ENCODE measurements at places on chromosomes 5 and 9.

DNA sequence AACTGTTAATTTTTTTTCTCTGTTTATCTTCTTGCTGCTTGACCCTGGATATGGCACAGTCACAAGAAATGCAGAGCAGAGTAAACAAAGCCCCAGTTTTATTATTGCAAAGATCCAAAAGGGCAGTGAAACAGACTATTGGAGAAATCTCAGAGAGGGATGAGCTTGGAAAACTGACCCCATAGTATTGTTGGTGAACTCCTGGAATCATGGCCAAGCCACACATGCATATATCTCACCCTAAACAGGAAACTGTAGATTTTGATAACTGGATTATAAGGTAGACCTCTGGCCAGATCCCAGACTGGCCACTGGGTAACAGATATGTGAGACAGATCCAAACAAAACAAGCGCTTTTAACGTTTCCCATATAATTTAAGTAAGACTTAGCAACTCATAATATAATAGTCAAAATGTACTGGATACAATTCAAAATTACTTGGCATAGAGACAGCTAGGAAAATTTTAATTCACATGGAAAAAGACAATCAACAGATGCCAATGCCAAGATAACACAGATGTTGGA, 263.5 kb upstream of the SEMA6A start:
- no peak for DNase-seq

GRCh38 chr5:79236362-79236969, 535 bp downstream of the JMY start:
- no peak for DNase-seq

DNA sequence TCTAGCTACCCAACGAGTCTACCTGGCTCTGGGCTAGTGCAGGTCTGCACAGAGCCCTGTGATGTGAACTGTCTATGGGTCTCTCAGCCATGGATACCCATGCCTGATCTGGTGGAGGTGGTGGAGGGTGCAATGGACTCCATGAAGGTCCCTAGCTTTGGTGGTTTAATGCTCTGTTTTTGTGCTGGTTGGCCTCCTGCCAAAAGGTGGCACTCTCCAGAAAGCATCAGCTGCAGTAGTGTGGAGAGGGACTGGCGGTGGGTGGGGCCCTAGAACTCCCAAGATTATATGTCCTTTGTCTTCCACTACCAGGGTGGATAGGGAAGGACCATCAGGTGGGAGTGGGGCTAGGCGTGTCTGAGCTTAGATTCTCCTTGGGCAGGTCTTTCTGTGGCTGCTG, 290.1 kb downstream of the AGTPBP1 start:
- DNase-seq = no peak

- DNase-seq = no peak
These were observed 152.6 kb upstream of the MSX2 start for GRCh38 chr5:174571662-174572397.

DNA sequence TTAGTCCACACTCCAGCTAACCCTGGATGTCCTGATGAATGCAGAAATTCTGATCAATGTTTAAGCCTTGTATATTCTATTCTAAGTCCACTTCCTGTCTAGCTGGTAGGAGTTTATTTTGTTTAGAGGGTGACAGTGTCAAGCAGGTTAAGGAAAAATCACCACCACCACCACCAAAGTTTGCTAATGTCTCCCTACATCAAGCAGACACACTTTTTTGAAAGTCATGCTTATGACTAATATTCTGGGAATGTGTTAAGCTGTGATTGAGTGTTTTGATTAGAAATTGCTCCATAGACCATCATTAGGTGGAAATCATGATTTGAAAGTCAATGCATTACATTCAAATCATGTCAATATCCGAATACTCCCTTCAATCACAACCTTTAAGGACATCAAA, 1530.1 kb downstream of the MAT2B start:
- DNase-seq = no peak

DNA sequence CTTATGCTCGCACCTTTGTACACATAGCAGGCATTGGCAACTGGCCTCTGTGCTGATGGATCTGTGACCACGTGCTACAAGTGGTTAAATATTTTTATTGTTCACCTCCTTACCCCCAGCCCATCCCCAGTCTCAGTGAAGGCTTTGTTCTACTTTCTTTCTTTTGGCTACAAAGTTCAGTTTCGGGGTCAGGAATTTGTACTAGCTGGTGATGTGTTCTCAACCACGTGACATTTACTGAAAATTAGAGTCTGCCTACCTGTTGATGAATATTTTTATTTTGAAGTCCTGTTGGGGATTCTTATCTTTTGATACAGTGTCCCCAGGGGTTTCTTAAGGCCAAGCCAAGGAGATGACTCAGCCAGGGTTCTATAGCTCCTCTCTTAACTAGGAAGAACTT, 47.8 kb downstream of the C9orf57 start:
- DNase-seq = no peak

DNA sequence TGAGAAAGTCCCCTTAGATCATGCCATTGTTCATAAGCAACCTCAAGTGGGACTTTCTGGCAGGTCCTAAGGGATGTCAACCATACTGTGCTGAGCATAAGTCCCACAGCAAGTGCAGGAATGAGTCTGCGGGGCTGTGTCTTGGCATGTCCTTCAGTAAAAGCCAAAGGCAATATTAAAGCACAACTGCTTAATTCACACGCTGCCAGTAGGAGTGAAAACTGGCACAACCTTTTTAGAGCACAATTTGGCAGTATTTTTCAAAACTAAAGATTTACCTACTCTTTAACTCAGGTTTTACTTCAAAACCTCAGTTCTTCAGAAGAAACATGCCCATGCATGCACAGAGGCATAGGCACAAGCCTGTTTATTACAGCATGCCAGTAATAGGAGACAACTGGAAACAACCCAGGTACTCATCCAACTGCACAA, 24.4 kb upstream of the SMAD5 start:
- no peak for DNase-seq

- no peak for DNase-seq
These were observed 268.6 kb downstream of the NR3C1 start for GRCh38 chr5:143134900-143135299.

DNA sequence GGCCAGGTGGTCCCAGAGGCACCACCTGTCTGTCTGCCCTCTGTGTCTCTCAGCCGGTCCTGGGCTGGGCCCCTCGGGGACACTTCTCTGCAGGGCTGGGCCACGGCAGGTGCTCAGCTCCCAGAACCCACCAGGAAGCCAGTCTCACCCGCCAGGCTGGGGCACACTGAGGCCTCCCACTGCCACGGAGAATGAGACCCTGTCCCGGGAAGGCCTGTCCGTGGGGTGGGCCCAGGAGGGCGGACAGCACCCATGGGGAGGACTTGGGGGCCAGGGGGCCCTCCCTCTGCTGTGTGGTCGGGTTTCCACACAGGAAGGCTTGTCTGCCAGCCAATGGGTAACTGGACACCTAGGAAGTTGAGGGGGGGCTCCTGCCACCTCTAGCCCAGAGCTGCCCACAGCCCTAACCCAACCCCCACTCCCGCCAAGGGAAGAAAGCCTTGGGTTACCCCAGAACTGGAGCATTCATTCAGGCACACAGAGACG, 4.1 kb upstream of the TUBB4B start:
- DNase-seq = no peak

DNA sequence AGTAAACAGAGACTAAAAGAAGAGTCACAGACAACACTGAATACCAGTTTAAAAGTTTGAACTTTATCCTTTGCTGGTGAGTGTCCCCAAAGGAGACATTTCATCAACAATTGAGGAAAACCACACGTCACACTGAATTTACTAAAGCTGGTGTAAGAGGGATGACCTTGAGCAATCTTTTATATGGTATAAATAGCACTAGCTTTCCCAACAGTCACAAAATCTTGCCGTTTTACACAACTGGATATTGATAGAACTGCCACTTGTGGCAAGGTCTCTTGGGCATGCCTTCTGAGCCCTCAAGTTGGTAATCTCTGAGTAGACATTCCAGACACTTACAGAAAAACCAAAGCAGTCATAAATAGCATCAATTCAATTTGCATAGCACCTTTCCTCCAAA, 311.5 kb upstream of the TARS1 start:
- DNase-seq = no peak

DNA sequence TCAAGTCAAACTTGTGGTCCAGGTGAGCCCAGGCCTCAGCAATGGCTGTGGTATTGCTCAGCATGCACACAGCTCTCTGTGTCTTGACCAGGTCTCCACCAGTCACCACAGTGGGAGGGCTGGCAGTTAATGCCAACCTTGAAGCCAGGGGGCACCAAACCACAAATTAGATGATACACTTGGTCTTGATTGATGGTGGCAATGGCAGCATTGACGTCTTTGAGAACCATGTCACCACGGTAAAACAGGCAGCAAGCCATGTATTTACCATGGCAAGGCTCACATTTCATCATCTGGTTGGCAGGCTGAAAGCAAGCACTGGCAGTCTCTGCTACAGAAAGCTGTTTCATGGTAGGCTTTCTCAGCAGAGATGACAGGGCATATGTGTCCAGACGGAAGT, 40.0 kb downstream of the NIM1K start:
- no peak for DNase-seq

DNA sequence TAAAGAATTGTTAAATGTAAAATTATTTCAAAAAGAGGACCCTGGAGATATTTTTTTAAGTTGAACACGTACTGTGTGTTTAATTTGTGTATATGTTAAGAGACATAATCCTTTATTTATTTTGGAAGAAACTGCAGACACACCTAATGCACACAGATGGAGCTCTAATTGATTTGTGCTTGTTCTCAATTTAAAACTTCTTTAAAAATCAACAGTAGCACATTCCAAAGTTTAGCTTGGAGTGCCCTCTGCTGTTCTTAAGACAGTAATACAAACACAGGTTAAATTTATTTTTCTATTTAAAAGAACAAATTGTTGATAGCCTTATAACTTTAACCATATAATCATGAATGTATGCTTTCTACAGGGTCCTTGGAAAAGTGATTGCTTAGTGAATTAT, 277.6 kb upstream of the ADAMTS16 start:
- DNase-seq = no peak

- no peak for DNase-seq
These were observed 1.4 kb downstream of the ETF1 start for GRCh38 chr5:138541511-138542179.

- DNase-seq = no peak
These were observed 115.0 kb upstream of the CACNA1B start for GRCh38 chr9:137762414-137763061.

DNA sequence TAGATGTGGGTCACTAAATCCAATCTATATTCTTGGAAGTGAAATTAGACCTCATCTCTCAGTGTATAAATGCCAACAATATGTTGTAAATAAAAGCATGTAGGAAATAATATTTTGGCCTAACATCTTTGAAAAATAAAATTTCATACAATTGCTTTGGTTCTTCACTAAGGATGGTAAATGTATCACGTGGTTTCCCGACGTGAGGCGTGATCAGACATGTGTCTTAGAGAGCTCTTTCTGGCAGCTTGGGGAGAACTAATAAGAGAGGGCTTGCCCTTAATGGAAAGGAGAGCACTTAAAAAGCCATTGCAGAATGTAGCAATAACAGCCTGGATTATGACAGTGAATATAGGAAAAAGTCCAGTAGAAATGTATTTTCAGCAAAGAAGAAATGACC, 602.6 kb downstream of the CDH12 start:
- DNase-seq = no peak

- no peak for DNase-seq
These were observed 468.1 kb upstream of the DMAC1 start for GRCh38 chr9:8267636-8268035.

- DNase-seq = no peak
These were observed 482.7 kb upstream of the CD180 start for GRCh38 chr5:67679184-67679841.

GRCh38 chr5:176391999-176392398, 3.4 kb downstream of the HIGD2A start:
- DNase-seq = no peak

GRCh38 chr5:35416217-35416988, 186.1 kb upstream of the PRLR start:
- no peak for DNase-seq

DNA sequence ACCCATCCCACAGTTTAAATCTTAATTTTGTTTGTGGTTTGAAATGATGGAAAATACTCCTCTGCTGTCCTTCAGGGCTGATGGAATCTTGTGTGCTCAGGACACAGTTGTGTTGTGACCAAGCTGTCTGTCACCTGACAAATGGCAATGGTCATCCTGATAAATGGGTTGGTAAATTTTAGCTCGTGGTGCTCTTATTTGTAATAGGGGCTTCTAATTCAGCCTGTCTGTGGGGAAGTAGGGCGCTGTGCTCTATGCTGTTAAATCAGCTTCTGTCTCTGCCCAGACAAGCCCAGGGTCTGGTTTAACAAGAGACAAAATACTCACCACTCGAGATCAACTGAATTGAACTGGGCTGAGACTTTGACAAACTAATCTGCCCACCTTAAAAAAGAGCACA, 4.5 kb downstream of the LRRTM2 start:
- no peak for DNase-seq

DNA sequence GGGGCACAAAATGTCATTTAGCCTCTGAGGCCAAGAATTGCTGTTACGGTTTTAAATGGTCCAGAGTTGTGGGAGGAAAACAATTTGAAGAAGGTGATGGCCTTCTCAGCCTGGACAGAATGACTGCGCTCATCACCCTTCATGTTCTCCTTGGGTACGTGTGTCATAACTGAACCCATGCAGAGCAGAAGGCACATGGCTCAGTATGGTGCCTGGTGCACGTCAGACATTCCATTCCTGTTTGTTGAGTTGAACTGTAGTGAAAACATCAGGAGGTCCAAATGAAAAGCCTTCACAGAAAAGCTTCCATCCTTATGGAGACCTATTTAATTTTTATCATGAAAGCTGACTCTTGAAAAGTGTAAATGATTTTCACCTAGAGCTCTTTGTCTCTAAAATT, 133.2 kb downstream of the CFAP90 start:
- DNase-seq = no peak

DNA sequence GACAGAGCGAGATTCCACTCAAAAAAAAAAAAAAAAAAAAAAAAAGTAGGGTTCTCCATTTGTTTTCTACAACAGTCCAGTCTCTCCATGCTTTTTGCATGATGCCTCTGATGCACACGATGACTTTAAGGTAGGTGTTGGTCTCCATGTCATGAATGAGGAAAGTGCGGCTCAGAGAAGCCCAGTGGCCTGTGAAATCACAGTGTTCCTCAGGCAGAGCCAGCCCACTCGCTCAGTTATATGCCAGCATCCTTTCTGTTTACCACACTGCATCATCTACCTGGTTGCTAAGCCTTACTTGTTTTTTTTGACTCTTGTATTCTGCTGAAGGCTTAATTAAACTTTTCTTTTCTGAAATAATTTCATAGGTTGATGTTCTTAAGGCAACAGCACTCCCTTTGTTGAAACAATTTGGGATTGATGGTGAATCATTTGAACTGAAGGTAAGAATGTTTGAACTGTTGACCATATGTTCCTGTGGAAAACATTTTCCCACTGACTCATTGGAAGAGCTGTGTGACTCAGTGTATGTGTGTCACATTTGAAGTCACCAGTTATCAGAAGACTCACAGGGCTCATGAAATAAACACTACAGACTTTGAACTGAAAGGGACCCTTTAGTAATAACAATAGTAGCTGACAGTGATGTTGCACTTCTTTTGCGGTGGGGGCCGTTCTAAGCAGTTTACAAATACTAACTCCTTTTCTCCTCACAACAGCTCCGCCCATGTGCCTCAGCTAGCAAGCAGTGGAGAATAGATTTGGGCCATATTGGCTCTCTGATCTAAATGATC, 40.2 kb downstream of the RCL1 start:
- no peak for DNase-seq

- DNase-seq = no peak
These were observed 214.4 kb upstream of the MVB12B start for GRCh38 chr9:126112135-126112720.
